CD4-positive, alpha-beta T cell treated with Interleukin-10 for 1 hour (primary cell): ENCODE measurements at places on chromosomes 11 and 22.

GRCh38 chr11:45663486-45664375 is 1.7 kb downstream of the CHST1 start:
- no peak for DNase-seq

GRCh38 chr22:31474743-31475142 is 14.9 kb downstream of the EIF4ENIF1 start:
- no peak for DNase-seq

DNA sequence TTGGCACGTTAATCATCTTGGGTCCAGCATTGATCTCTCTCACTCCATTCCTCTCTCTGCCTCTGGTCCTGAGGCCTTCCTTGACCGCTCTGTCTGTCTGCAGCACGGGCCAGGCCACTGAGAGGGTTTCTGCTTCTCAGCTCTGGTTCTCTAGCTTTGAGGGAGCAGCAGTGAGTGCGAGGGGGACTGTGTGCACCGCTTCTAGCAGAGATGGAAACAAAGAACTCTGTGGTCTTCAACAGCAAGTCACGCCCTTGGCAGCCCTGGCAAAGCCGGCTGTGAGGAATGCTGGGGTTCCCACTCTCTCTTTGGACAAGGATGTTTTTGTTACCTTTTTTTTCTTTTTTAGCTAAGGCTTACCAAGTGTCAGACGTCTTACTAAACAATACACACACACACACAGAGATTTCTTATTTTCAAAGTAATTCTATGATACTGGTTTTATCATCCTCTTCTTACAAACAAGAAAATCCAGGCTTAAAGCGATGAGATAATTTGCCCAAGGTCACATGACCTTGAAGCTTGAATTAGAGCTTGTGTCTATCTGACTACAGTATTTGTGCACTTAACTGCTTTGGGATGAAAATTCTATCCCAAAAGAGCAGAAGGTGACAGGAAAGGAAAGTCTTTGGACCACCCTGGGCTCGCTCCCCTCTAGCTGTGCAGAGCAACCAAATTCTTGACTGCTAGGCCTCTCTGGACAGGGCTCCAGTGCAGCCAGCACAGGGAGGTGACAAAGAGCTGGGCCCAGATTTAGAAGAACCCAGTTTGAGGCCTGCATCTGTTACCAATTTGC is 293.2 kb downstream of the NTM start:
- DNase-seq = no peak

- peak; percentile 70 for DNase-seq
Observed at GRCh38 chr11:111565114-111565720, 24.7 kb downstream of the LAYN start.

DNA sequence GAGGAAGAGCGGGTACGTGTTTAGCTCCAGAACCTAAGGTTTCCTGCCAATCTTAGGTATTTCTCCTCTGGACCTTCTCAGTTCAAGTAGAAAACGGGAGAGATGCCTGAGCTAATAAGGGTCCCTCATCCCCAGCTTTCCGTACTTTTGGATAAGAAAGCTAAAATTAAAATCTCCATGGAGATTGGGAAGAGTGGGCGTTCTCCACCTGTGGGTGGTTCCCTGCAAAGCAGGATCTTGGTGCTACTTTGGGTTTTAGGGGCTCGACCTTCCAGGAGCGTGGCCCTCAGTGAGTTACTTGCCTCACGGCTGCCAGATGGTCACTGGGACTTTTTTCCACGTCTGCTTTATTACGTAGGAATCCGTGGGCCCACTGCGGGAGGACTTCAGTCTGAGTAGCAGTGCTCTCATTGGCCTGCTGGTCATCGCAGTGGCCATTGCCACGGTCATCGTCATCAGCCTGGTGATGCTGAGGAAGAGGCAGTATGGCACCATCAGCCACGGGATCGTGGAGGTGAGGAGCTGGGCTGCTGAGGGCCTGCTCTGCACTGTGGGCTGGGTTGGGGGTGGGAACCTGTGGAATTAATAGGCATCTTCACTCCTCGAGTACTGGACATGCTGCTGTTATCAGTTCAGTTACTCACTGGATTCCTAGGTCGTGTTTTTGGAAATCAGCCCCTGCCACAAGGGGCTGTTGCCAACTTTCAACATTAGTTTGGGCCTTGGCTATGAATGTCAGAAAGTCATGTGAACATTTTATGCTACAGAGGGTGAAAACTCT is 17.8 kb upstream of the ST14 start:
- no peak for DNase-seq

- no peak for DNase-seq
Observed at GRCh38 chr11:77468527-77468926, 5.4 kb downstream of the PAK1 start.

DNA sequence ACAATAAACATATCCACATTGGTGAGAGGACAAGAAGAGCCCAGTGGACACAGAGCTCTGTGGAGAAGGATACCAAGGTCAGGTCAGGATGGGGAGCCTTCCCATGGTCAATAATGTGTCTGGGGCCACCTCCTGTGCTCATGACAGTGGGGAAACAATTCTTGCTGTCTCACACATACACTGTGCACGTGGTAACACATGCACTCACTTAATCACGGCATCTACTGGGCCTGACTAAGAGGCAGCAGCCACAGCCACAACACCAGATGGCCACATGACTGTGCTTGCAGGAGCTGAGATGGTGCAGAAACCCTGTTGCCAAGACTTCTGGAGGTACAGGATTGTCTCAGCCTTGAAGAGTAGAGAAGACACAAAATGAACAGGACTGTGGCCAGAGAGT is 28.6 kb downstream of the C22orf42 start:
- DNase-seq = no peak

- no peak for DNase-seq
Observed at GRCh38 chr22:48434156-48434867, 1393.4 kb downstream of the BRD1 start.

GRCh38 chr11:57913715-57914704 is 109.7 kb upstream of the OR9Q1 start:
- no peak for DNase-seq

- no peak for DNase-seq
Observed at GRCh38 chr11:21511835-21512440, 680.9 kb upstream of the ANO5 start.

DNA sequence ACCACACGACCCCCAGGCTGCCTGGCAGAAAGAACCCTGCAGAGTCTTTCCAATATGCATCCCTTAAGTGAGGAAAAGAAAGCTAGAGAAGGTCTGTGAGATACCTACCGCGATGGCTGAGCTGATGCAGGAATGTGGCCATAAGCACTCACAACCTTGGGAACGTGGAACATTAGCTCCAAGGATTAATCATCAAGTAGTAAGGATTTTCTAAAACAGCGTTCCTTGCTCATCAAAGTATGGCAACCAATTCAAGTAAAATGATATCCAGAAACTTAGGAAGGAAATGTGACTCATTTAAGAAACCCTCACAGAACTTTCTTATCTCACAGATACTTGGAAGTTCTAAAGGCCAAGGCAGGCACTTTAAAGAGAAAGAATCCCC is 12.8 kb downstream of the PACSIN2 start:
- DNase-seq = no peak

DNA sequence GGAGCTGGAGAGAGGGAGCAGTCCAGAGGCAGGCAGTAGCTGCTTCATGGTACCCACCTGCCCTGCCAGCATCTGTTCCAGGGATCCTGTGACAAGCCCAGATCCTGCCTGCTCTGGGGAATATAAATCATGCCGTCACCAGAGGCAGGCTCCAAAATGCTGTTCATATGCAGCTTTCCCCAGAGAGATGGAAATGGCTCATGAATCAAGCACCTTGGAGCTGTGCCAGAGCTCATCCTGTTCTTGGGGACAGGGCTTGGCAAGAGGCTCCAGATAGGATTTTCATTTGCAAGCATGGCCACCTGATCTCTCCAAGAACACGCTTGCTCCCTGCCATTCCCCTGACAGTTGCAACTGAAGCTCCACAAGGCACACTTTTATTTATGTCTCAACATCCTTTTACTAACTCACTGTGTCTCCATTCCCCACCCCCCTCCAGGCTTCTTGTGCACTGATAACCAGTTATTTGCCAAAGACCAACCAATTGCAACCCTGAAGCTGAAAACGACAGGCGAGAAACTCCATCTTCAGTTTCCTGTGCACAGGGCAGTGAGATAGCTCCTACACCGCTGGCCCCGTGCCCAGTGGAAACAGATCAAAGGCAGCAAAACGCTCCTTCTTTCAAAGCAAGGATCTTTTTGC is 115.8 kb upstream of the PITPNB start:
- DNase-seq = no peak

- DNase-seq = no peak
Observed at GRCh38 chr22:44666207-44666585, 35.8 kb upstream of the PRR5 start.

- no peak for DNase-seq
Observed at GRCh38 chr22:49636214-49636613, 191.5 kb downstream of the BRD1 start.

DNA sequence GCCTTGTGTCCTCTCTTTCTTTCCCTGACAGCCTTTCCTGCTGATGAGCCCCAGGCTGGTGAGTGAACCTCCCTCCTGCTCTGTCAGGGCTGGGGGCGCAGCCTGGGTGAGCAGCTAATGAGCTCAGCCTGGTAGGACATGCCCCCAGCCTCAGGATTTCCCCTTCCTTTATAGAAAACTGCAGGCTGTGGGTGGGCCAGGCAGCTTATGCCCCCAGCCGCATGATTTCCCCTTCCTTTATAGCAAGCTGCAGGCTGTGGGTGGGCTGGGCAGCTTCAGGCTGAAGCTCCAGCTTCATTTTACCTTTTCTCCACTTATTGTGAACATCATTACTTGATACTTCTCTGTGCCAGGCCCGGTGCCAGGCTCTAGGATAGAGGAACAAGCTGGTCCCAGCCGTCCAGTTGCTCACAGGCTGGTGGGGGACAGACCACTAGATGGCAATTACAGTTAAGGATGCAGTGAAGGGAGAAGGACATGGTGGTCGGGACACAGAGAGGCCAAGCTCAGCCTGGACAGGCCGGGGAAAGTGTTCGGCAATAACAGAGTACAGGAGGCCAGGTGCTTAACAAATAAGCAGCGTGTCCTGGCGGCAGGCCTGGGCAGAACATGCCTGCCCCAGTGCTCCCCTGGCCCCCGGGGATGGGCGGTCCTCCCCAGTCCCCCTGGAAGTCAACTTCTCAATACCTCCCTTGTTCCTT is 5.3 kb downstream of the LGALS12 start:
- no peak for DNase-seq

DNA sequence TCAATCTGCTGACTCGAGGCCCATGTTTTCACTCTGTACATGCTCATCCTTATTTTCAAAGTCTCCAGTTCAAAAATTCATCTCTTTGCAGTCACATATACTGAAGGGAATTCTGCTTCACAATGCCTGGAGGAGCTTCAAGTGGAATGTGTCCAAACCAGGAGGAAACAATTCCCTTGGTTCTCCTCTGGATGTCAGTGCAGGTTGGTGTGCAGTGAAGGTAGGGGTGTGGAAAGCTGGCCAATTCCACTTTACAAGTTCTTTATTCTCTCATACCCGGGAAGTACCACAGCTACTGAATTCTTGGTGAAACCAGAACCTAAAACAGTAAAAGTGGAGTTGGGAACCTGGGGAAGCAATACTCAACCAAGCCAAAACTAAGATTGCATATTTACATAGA is 57.3 kb downstream of the BDNF start:
- no peak for DNase-seq
